ENCODE measurements at places on chromosomes 1 and 21. TPM values are rescaled to one million over a fixed set of nuclear protein-coding genes. Genes with fewer than 3 reads are reported as not detected.

CCDC28B gene
- total RNA-seq = 24.4 TPM

KRTAP13-3 gene
- not detected for total RNA-seq

S100A7 gene
- not detected for total RNA-seq

WDR4 gene
- total RNA-seq = 8.6 TPM

OLFML3 gene
- total RNA-seq = 7.2 TPM

MKNK1 gene
- total RNA-seq = 14.6 TPM

- DNase-seq = peak; percentile 11
Observed at GRCh38 chr1:39926343-39926793, 24.7 kb upstream of the MYCL start.

GRCh38 chr1:18191481-18192155, 84.0 kb downstream of the IGSF21 start:
- DNase-seq = no peak

GRCh38 chr1:216887032-216887431, 163.8 kb upstream of the ESRRG start:
- DNase-seq = no peak

DNA sequence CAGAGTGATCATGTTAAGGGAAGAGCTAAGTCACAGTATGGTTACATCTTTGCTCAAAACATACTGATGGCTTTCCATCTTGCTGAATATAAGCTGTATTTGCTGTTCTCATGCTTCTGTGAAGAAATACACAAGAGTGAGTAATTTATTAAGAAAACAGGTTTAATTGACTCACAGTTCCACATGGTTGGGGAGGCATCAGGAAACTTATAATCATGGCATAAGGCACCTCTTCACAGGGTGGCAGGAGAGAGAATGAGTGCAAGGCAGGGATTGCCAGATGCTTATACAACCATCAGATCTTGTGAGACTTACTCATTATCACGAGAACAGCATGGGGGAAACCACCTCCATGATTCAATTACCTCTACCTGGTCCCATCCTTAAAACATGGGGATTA, 24.4 kb upstream of the RGS5 start:
- DNase-seq = no peak

DNA sequence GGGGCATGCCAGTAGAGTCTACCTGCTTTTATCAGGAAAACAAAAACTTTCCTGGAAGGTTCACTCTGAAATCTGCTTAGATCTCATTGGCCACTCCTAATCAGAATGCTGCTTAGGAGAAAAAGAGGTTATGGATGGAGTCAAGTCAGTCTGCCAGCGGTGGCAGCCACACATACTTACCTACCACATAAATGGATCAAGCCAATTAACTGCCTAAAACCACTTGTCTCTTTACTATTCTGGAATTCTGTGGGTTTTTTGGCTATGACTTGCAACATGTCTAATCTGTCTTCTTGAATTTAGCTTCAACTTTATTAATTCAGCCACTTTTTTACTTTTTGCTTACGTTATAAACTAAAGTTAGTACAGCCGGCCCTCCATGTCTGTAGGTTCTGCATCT, 140.2 kb upstream of the SERTAD4 start:
- no peak for DNase-seq

DNA sequence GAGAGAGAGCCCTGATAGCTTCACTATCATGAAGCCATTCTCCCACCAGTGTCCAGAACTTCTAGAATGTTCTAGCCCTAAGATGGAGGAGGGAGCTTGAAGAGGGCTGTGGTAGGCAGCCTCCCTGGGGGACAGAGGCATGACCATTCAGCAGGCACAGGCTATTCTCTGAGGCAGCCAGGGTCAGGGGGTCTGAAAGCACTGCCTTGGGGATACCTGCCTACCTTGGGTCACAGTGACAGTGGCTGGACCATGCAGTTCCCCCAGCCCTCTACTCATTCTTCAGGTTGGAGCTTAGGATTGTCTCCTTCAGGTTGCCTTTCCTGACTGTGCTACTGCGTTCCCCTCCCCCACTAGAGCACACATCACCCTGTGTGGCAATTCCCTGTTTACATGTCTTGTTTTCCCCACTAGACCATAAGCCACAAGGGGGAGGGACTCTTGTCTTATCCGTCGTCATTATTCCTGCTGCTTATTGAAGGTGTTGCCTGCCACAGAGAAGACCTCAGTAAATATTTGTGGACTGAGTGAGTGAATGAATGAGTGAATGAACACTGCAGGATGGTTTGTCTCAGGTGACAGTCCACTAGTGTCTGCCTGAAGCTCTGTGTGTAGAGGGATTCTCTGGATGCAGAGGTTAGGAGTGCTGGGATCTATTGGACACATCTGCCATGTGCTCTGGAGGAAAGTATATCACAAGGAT, 5.2 kb downstream of the ZDHHC18 start:
- no peak for DNase-seq

DNA sequence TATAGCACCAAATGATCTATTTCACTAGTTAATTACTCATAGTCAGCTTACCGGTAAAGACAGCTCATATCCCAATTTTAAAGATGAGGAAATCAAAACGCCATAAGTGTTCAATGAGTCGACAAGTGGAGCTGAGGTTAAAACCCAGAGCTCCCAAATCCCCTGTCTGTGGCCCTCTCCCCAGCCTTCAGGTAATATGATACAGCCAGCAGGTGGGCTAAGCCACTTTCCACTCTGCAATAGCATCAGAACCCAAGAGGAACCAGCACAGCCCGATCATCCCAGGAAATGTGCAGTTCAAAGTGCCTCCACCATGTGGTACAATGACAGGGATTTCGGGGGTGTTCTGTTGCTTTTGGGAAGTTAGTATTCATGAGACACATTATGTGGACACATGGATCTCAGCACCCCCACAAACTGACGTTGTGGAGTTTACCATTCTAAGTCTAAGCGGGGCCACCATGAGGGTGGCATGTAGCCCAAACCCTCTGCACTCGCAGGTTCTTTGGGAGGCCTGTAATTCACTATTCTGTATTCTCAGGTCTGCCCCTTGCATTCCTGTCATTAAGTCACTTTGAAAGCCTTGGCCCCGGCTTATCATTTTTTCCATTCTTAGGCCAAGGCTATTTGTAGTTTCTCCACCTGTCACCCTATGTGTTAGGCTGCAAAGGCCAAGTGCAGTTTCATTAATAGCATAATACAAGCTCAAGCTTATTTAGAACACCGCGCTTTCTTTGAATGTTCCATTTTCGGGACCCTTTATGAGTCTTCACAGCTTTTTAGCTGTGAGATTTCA, 26.3 kb upstream of the ACTN2 start:
- DNase-seq = no peak

DNA sequence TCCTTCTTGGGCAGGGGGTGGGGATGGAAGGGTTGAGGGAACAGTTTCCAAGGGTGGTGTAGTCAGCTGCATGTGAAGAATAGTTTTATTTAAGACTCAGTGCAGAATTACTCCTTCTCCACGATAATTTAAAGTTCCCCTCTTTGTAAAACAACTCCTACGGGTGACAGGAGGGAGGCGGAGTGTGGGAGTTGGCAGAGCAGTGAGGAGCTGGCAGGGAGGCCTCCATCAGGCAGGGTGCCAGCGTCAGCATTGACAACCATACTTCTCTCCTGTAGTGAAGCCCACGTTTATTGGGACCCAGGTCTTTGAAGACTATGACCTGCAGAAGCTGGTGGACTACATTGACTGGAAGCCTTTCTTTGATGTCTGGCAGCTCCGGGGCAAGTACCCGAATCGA, 93.8 kb downstream of the MTR start:
- no peak for DNase-seq

GRCh38 chr1:95039360-95040031, 33.3 kb downstream of the ALG14 start:
- no peak for DNase-seq

- no peak for DNase-seq
Observed at GRCh38 chr1:25247829-25248754, 838 bp upstream of the RSRP1 start.

GRCh38 chr1:183597656-183598347, 7.5 kb upstream of the NCF2 start:
- no peak for DNase-seq

DNA sequence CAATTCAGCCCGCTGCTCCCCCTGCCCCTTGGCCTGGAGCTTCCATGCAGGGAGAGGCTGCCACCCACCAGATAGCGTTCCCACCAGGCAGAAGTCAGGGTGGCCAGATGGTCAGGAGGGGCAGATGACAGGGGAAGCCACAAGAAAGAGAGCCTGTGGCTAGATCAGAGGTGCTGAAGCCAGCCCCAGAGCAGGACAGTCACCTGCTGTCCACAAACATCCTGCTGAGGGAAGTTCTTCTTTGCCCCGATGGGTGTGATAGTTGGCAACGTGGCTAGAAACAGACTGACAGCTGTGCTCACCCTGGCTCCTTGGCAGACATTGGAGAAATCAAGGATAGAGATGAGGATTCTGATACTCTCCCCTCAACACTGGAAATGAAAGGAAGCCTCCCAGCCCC, 27.2 kb upstream of the SRP9 start:
- DNase-seq = no peak

DNA sequence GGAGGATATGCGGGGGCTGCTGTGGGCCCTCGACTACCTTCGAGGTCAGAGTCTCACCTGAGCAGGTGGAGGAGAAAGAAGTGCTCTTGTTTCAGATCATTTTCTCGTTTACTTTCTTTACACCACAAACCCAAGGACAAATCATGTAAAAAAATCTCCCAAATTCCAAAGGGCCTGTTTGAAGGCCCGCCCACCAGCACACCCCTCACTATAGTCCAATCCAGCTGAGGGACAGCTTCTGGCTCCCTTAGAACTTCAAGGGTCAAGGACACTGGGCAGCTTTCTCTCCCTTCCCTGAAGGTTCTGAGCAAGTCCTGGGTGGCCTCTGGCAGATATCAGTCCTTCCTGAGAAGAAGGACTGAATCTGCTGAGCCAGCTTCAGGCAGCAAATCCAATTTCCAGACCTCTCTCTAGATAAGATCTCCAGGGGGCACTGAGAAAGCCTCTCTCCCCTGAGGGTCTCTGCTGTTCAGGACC, 5.5 kb downstream of the STK40 start:
- DNase-seq = no peak

GRCh38 chr1:73411479-73411878, 786.5 kb downstream of the LRRIQ3 start:
- DNase-seq = no peak

DNA sequence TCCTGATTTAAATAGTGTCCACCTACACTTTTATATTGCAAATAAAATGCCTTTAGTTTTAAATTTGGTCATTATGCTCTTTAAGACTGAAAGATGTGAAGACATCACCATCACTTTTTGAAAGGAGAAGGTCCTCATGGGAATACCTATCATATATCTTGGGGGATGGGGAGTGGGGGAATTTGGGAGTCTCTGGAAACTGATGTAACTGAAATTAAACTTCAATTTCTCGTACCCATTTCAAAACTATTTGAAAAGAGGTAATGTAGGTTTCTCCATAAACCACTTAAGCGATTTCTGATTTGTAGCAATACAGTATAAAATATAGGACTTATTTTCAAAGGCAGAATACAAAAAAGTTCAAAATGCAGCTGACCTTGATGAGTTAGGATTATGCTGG, 924 bp downstream of the EXTL2 start:
- no peak for DNase-seq

- no peak for DNase-seq
Observed at GRCh38 chr1:18951818-18952391, 4.6 kb downstream of the IFFO2 start.

GRCh38 chr1:207279652-207280051, 41.8 kb upstream of the CD55 start:
- DNase-seq = no peak

- DNase-seq = no peak
Observed at GRCh38 chr1:206748348-206749030, 22.1 kb upstream of the IL19 start.

DNA sequence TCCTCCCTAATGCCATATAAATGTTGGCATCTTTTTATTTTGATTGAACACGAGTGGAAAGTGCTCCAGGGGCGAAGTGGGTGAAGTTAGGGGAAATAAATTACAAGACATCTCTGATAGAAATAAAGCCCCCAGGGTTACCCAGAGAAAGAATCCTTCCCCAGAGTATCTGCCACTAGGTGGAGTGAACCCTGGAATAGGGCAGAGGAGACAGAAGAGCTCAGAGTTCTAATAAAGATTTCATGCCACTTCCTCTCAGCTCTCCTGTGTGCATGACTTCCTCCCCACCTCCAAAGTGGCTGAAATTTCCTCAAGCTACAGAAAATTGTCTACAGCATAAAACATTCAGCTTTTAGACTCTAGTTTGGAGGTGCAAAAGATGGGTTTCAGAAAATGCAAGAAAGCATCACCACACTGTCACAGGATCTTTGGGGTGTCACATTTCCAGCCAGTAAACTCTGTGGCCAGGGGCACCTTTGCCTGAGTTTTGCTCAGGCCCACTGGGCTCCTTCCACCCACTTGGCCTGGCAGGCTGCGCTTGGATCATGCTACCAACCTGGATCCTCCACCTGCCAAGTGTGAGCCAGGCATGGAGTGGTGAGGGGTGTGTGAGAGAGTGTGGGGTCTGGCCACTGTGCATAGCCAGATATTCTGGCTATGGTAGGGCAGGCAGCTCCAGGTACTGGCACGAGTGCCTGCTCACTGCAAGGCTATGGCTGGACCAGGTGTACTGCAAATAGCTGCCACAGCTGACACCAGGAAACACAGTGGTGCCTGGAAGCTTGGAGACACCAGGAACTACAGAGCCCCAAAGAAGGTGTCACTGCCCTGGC, 208.8 kb upstream of the USP25 start:
- no peak for DNase-seq

Data from dermis microvascular lymphatic vessel endothelial cell (primary cell).